8988T (cell line): ENCODE measurements at places on chromosomes 3 and 15.
A peak's percentile ranks its signal among the peaks of the same experiment; 100 is the strongest.

DNA sequence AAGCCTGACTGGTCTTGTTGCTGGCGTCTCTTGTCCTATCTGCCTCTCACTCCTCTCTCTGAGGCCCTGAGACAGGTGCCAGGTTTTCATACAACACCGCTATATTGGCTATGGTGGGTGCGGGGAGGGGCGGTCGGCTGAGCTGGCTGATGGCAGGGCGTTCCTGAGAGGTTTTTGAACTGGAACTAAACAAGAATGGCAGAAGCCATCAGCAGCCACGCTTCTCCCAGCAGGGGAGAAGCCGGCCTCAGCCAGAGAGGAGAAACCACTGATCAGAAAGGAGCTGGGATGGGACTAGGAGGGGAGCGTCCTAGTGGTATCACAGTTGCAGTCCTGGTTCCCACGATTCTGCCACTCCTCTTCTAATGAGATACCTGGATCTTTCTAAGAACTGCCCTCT is 89.9 kb upstream of the PRR23E start:
- DNase-seq = no peak

DNA sequence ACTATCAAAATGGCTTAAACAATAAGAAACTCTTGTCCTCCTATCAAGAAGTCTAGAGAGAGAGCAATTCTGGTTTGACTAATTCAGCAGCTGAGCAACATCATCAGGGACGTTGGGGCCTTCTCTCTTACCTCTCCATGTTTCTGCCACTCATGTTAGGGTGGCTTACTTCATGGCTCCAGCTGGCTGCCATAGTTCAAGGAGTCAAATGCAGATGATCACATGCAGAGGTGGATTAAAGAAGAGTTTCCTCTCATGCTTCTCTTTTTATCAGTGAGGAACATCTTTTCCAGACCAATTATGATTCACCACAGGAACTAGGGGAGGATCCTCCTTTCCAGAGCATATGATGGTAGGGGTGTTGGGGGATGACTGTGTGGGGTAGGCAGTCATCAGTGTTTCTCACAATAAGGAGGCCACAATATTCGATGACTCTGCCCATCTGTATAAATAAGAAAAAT is 45.5 kb downstream of the NEK11 start:
- no peak for DNase-seq

- DNase-seq = no peak
These were observed 8.3 kb upstream of the THSD4 start for GRCh38 chr15:71106802-71107500.

GRCh38 chr3:182508919-182509711 is 284.2 kb upstream of the ATP11B start:
- DNase-seq = no peak

DNA sequence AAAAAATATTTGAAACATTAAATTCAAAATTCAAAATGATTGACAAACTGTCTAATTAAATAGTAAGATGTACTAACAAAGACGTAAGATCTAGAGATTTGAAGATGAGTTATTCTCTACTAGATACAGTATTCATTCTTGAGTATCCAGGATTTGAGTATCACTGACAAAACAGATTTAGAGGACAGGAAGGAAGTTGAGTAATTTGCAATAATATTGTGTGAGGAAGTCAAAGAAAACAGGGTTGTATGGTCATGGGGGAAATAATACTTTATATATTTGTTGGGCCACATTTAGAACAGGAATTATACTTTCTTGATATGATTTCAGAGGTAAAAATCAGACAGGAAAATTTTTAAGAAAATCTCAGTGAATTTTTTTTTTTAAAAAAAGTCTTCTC is 393.1 kb upstream of the CDIN1 start:
- DNase-seq = no peak

GRCh38 chr15:73990250-73991005 is 1.7 kb downstream of the STOML1 start:
- no peak for DNase-seq

DNA sequence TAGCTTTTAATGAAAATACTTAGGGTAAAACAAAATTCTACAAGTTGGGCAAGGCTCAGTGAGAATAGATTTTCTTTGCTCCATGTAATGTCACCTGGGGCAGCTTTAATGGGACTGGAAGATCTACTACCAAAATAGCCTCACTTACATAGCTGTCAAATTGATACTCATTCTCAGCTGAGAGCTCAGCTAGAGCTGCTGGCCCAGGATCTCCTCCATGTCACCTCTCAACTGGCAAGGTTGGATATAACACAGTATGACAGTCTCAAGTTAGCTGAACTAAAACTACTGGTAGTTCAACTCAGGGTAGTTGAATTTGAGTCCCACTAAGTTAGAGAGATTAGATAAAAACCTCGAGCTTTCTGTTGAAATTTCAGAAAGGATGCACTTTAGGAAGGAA is 218.5 kb upstream of the PLSCR5 start:
- no peak for DNase-seq

DNA sequence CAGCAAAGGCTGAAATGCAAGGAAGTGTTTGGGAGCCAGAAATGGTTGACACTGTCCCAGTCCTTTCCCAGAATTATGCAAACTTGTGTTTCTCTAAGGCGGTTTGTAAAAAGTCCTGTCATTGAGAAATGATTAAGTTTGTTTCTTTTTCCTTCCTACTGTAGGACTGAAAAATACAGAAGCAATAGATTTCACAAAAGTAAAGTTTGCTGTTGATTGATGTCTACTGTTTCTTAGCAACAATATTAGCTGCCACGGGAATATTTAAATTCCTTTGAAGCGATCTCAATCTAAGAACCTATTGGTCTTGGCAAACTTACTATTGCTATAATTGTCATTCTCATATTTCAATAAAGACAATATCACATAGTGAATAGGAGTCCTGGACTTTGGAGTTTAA is 100.7 kb upstream of the IL12A start:
- DNase-seq = no peak

DNA sequence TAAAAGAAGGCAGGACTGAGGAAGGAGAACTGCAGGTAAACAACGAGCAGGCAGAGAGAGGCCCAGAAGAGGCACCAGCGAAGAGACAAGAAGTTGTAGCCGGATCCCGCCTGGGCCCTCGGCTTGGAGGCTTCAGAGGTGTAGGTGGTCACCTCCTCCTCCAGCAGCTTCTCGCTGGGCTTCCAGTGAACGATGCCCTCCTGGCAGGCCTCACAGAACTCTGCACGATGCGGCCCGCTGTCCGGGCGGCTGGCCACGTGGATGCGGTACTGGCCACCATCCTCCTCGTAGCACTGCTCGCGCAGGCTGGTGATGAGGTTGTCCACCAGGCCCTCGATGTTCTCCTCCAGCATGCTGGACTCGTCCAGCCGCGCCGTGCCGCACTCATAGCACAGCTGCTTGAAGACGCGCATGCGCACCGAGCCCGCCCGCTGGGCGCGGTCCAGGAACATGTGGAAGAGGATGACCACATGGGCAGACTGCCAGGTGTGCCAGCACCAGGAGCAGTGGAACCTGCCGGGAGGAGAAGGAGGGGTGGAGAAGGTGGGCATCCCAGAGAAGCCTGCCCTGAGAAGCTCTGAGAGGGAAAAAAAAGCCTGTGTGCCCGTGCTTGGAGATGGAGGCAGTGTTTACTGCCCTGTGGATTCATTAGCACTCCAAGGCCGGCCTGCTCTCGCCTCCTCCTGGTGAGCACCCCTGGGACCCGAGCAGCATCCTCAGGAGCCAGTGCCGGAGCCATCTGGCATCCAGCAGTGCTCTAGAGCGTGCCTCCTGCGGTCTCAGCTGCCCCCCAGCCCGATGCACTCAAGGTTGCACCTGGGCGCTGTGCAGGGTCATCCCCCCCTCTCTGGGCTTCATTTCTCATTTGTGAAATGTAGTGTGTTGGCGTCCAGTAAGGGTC is 3.6 kb downstream of the RTP2 start:
- DNase-seq = no peak

- no peak for DNase-seq
These were observed 62.4 kb downstream of the RAB7A start for GRCh38 chr3:128788268-128788869.

DNA sequence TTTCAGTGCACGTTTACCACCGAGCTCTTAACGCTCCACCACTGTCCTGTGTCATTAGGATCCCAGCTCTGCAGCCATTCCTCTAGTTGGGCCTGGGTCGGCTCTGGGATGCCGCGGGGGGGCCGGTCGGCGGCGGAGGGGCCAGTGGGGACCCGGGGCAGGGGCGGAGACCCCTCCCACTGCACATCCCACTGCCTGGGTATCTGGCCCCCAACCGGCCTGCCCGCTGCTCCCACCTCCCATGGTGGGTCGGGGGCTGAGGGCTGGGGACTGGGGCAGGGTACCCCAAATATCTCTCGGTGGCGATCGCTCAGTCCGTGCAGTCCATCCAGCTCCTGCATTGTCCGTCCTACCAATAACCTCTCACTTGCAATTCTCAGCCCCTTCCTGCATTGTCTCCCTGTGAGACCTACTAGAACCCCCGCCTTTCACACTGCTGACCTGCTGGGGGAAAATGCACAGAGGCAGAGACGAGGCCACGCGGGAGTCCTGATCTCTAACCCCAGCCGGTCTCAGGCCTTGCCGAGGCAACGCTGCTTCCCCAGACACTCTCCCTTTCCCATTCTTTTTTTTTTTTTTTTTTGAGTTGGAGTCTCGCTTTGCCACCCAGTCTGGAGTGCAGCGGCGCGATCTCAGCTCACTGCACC is 24.0 kb upstream of the MUC20 start:
- DNase-seq = peak; percentile 16

DNA sequence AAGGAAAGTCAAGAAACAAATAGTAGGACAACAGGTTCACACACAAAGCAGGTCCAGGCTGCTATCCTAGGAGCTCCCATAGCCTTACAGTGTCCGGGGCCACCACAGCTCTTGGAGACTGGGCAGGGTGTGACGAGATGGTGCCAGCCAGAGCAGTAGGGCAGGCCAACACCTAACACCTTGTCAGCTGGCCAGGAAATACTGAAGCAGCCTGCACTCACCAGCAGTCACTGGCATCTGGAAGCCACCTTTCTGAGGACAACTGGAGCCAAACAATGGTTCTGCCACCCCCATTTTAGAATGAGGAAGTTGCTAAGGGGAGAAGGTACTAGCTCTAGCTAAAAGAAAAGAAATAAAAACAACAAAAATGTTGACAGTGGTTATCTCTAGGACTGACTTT is 47.2 kb downstream of the CCDC12 start:
- DNase-seq = no peak

- DNase-seq = no peak
These were observed 45.3 kb downstream of the SLCO3A1 start for GRCh38 chr15:91898843-91899242.

DNA sequence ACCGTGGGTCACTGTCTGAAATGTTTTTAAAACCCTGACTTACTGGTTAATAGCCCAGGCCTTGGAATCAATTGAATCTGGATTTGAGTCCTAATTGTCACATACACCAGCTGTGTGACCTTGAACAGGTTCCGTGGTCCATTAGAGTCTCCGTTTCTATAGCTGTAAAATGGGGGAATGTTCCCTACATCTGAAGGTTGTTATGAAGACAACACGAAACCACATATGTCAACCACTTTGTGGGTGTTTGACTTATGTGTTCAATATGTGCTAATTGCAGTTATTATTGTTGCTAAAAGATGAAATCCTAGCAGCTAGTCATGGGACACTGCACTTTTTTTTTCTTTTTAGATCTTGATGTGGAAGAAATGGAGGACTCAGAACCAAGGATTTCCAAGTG is 35.3 kb downstream of the ZBTB38 start:
- DNase-seq = no peak

- DNase-seq = no peak
These were observed 24.6 kb downstream of the PLSCR1 start for GRCh38 chr3:146519810-146520209.

- DNase-seq = no peak
These were observed 34.0 kb upstream of the CCK start for GRCh38 chr3:42300013-42300412.

GRCh38 chr3:66041116-66041515 is 2.4 kb upstream of the MAGI1 start:
- no peak for DNase-seq

- DNase-seq = no peak
These were observed 1.4 kb downstream of the ARID3B start for GRCh38 chr15:74542166-74543042.

GRCh38 chr15:89591834-89592233 is 16.6 kb downstream of the TICRR start:
- no peak for DNase-seq

GRCh38 chr3:20190991-20191390 is 5.0 kb upstream of the SGO1 start:
- DNase-seq = no peak

DNA sequence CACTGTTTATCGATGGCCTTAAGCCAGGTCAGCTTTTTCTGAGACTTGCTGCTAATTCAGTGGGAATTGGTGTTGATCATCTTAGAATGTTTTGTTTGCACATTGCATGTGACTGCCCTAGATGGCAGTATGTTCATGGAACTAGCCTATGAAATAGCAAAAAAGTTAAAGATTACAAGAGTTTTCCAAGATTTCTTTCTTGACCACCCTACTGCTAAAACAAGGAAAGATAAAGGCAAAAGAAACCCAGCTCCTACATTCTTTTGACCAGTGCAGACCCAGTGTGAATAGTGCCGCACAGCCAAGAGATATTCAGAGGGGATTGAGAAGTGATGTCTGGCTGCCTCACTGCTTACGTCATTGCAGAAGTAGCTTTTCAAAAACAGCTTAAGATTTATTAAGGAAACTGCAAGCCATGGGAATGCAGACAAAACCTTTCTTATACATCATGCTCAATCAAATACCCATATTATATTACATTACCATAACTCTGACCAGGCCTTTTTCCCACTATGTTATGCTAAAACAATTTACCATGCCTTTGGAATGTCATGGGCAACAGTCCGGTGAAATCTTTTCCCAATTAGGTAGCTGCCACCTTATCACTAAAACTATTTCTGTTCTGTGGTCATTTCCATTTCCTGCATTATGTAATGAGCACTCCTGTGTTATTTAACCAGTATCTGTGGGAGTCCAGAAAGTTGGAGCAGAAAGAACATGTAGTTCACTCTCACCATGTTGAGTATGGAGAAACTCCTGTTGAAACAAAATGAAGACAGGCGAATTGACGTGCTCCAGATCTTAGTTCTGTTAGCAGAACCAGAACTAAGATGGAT is 6.0 kb downstream of the PHLDB2 start:
- DNase-seq = no peak

GRCh38 chr3:98518816-98519215 is 3.9 kb downstream of the CLDND1 start:
- no peak for DNase-seq

DNA sequence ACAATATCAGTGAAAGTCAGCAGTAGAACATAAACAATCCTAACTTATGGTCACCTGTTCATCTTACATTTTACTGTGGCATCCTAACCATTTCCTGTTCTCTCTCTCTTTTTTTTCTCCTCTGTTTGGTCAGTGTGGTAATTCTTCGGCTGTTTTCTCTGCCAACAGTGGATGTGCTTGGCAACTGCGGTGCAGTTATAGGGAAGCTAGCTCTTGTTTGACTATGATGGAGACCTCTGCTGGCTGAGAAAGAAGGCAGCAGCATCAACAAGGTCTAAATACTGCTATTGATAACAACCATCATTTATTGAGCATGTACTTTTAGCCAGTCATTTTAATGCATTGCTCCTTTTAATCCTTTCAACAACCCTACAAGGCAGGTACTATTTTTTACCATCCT is 723 bp upstream of the DRD3 start:
- no peak for DNase-seq

GRCh38 chr3:98331329-98331728 is 22.3 kb upstream of the OR5K4 start:
- no peak for DNase-seq

GRCh38 chr3:102132370-102132769 is 283.1 kb downstream of the NFKBIZ start:
- no peak for DNase-seq
